ENCODE measurements at places on chromosomes 3 and 15.

- no peak for DNase-seq
Observed at GRCh38 chr3:173411375-173411973, 13.9 kb downstream of the NLGN1 start.

DNA sequence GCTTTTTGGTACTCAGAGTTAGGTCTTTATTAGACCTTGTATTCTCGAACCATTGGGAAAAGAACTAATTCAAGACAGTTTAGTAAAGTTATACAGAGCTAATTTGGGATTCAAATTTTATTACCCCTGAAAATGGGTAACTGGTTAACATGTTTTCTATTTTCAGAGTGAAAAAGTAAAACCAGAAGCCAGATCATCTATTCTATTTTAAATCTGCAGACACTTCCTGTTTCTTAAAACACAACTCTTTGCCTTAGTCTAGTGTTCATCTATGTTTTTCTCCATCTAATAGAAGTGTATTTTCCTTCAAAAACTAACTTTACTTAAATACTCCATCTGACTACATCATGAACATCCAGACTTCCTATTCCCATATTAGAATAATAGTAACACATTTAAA is 113.4 kb downstream of the CCNL1 start:
- no peak for DNase-seq

DNA sequence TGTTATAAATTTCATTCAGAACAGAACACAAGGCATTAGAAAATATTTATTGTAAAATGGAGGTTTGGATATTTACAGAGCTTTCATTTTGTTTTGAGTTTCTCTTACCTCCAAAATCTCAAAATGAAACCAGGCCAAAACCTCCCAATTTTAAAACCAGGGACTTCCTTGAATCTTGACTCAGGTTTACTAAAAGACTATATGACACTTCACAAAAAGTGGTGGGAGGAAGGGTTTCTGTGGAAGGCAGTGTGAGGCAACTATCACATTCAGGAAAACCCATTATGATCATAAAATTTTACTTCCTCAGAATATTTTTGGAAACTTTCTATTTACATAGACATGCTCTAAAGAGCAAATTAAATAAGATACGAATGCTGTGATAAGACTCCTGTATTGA is 205.8 kb upstream of the EOMES start:
- no peak for DNase-seq

- no peak for DNase-seq
Observed at GRCh38 chr3:50124800-50125178, 30.3 kb upstream of the SEMA3F start.

DNA sequence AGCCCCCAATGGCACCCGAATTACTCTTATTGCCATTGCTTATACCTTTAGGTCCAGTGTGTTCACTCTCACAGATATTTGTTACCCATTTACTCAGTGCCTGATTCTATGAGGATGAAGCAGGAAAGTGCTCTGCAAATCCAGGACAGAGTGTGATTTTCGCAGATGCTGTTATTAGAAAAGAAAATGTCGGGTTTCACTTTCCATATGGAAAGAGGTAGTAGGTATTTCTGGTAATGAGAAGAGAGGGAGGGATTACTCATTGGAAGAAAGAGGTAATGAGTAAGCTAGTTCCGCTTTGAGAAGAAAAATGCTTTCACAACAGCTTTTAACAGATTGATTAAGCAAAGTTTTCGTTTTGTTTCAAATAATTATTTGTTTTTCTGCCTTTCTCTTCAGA is 336.3 kb upstream of the CFAP20DC start:
- DNase-seq: no peak

- no peak for DNase-seq
Observed at GRCh38 chr3:78858174-78858573, 909.6 kb downstream of the ROBO1 start.

DNA sequence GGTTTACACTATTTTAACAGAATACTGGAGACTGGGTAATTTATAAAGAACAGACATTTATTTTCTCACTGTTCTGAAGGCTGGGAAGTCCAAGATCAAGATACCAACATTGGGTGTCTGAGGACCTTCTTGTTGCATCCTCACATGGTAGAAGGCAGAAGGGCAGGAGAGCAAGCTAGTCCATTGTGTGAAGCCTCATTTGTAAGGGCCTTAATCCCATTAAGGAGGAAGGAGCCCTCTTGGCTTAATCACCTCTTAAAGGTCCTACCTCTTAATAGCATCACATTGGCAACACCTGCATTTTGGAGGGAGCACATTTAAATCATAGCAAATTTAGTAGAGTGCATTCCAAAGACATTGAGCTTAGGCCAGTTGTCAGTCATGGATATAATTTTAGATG is 26.2 kb downstream of the UBE2Q2 start:
- DNase-seq: no peak

DNA sequence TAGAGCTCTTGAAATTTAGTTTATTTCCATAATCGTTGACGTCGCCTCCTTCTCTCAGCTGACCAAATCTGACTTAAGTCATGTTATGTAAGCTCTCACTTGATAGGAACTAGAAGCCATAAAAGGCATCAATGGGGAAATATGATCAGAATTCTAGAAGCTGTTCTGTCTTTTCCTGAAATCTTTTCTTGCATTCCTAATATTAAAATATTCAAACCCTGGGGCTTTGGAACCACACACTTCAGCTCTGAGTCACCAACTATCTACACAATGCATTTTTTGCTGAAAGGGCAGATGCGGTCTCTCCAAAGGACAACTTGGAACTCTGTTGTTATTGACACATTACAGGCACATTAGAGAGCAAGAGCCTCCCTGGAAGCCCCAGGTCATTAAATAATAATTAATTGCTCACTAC is 91.3 kb downstream of the LARS2 start:
- DNase-seq: no peak

- no peak for DNase-seq
Observed at GRCh38 chr15:38876621-38877020, 312.0 kb upstream of the RASGRP1 start.

DNA sequence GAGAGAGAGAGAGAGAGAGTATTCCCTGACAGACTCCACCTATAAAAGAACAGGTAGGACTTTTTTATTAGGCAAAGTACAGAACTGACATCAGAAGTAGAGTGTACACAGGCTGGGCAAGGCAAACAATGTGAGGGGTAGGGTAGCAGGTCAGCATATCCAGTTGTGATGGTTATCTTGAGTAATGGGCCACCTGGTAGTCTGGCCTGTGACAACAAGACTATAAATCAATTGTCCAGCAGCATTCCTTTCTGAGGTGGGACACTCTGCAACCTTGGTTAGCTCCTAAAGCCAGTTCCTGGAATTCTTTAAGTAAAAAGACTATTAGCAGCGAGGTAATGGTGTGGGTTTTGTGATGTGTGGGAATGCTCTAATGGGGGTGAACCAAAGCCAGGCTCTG is 14.9 kb upstream of the TMCC1 start:
- no peak for DNase-seq

DNA sequence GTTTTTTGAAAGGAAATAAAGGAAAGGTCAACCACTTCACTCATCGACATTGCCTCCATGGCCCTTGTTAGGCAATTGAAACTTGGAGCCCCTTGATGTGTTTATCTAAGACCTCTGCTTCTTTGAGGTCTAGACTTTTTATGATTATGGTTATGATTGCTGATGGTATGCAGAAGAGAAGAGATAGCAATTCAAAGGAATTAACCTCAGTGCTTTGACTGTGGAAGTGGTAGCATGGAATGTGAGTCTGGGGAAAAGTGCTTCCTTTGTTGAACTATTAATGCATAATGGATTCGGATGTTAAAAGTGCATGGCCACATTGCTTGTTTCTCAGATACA is 46.1 kb downstream of the FNDC3B start:
- no peak for DNase-seq

DNA sequence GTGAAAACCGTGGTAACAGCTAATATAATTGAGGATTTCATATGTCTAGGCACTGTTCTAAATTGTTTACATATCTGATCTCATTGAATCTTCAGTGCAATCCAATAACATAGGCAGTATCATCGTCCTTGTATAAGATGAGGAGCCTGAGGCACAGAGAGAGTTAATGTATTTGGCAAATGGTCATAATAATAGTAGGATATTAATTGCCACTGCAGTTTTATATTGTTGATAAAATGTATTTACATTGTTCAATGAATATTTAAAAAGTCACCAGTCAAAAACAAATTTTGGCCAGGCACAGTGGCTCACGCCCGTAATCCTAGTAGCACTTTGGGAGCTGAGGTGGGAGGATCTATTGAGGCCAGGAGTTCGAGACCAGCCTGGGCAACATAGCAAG is 88.5 kb downstream of the EEFSEC start:
- no peak for DNase-seq

DNA sequence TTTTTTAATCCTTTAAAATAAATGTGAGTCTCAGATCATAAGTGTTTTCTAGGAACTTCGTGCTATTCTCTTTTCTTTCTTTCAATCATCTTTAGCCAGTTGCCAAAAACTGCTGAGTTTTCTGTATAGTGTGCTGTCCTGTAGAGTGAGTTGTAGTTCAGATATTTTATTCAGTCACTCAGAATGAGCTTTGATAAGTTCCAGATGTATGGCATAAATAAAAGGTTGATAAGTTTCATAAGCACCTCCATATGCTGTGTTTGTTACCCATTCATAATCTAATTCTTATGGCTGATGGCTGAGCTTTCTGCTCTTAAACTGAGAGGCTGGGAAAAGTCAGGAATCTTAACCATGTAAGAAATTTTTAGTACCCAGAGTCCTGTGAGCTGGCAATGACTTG is 59.3 kb upstream of the COL6A6 start:
- DNase-seq: no peak

DNA sequence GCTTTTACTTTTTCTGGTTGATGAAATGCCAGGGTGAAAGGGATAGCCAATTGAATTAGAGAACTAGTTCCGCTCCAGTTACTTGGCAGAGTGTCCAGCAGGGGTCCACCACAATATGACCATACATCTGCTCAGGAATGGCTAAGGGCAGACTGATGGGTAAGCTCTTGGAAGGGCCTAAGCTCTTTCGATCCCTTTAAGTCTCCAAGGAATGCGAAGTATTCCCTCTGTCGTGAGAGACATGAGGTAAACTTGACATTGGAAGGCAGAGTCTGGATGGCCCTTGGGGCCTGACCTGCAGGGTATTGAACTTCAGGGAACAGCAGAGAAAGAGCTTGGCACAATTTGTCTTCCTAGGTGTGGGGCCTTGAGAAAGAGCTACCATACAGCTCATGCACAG is 805.8 kb downstream of the PLOD2 start:
- DNase-seq: no peak

GRCh38 chr15:85580879-85581278 is 200.5 kb downstream of the AKAP13 start:
- peak; percentile 67 for DNase-seq

- DNase-seq: no peak
Observed at GRCh38 chr3:178966299-178967176, 105.1 kb downstream of the ZMAT3 start.

- peak; percentile 48 for DNase-seq
Observed at GRCh38 chr15:90099072-90099867, 3.0 kb downstream of the IDH2 start.

DNA sequence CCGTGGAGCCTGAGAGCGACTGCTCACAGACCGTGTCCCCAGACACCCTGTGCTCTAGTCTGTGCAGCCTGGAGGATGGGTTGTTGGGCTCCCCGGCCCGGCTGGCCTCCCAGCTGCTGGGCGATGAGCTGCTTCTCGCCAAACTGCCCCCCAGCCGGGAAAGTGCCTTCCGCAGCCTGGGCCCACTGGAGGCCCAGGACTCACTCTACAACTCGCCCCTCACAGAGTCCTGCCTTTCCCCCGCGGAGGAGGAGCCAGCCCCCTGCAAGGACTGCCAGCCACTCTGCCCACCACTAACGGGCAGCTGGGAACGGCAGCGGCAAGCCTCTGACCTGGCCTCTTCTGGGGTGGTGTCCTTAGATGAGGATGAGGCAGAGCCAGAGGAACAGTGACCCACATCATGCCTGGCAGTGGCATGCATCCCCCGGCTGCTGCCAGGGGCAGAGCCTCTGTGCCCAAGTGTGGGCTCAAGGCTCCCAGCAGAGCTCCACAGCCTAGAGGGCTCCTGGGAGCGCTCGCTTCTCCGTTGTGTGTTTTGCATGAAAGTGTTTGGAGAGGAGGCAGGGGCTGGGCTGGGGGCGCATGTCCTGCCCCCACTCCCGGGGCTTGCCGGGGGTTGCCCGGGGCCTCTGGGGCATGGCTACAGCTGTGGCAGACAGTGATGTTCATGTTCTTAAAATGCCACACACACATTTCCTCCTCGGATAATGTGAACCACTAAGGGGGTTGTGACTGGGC is 7.3 kb downstream of the FAM131A start:
- no peak for DNase-seq

GRCh38 chr3:140726066-140726465 is 48.2 kb downstream of the TRIM42 start:
- DNase-seq: no peak

- no peak for DNase-seq
Observed at GRCh38 chr3:42605546-42606173, 5.2 kb downstream of the NKTR start.

DNA sequence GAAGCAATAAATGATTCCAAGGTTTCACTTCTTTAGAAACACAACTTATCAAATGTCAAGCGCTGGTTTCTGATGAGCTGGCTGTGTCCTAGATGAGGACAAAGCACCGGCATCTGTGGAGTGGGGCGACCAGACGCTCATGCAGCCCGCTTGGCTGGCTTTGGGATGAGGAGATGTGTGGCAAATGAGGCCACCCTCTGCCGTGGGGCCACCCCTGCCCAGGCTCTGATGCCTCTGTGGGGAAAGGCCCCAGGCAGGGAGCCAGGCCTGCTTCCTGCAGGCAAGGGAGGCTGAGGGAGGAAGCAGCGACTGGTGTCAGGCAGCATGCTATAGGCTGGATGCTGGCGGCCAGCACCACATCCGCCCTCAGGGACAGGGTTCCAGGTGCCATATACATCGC is 102.9 kb downstream of the HERC2 start:
- DNase-seq: no peak

DNA sequence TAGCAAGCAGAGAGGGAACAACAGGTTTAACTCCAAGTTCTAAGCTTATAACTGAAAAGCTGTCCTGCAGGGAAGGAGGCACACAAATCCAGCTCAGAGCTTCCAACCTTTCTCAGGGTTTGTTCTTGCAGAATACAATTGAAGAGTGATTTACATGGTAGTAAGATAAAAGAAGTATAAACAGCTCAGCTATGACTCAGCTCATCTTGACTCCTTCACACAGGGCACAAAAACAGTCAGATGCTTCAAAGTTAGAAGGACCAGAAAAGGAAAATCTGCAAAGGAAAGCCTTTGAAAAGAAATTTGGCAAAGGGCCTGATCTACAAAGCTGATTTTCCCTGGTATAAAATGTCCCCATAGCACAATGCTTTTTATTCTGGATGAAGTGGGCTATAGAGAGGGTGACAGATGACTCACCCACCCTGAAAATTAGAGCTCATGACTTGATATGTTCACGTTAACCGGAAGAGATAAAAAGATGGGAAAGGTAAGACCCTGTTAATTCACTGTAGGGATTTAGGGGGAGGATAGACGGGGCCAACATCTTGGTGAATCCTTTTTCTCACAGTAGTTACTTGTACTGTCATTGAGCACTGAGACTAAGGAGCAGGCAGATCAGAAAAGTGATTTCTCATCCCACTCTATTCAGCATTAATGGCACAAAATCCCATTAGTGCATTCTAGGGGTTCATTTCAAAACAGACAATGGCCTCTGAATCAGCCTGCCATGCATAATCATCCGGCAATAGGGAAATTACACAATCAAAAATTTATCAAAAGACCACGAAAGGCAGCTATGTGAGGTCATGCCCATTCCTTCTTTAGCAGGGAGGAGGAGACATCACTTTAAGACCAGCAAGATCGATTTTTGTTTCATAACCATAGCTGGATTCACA is 143.5 kb downstream of the GAP43 start:
- DNase-seq: no peak
